SHP77 (cell line): ENCODE measurements at places on chromosomes 5 and 9.
A peak's percentile ranks its signal among the peaks of the same experiment; 100 is the strongest.

GRCh38 chr5:138233280-138233679, 20.2 kb upstream of the CDC23 start:
- no peak for DNase-seq

DNA sequence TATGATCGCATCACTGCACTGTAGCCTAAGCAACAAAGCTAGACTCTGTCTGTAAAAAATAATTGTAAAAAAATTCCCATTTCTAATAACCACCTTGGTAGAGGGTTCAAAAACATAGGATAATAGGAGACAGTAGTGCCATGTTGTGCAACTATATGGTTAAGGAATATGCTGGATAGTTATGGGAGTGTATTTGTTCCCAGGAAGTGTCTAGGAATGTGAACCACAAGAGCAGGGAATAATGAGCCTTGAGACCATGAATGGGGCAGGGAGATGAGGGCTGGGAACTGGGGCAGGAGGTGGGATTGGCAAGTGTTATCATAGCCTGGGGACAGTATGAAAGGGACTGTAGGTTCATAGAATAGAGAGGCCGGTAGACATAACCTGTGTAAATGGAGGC, 50.4 kb downstream of the RUSC2 start:
- DNase-seq: no peak

DNA sequence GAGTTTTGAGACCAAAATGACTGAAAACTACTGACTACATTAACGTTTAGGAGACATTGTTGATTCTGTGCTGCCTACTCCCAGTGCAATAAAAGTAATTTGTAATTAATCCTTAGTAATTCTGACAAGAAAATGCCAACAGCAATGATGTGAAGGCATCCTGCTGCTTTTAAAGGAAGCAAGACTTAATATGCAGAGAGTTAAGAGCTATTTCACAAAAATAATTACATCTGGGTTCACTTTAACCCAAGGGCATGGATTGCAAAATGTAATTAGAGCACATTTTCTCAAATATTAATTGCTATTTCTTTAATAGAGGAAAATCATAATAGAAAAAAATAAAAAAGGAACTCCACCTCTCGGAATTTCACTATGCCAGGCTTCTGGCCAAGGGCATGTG, 22.7 kb upstream of the TNFSF8 start:
- no peak for DNase-seq

DNA sequence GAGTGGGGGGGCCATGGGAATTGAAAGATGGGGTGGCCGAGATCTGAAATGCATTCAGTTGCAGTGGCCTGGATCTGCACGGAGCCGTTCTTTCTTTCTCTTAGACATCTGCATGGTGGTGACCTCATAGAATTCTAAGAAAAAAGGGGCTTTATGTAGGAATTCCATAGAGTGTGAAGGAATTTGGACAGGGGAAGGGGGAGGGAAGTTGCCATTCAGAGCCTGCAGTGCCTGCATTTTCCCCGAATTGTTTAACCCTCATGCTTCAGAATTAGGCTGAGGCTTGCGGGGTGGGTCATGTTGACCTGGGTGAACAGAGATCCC, 4.9 kb downstream of the NEK6 start:
- DNase-seq: no peak

DNA sequence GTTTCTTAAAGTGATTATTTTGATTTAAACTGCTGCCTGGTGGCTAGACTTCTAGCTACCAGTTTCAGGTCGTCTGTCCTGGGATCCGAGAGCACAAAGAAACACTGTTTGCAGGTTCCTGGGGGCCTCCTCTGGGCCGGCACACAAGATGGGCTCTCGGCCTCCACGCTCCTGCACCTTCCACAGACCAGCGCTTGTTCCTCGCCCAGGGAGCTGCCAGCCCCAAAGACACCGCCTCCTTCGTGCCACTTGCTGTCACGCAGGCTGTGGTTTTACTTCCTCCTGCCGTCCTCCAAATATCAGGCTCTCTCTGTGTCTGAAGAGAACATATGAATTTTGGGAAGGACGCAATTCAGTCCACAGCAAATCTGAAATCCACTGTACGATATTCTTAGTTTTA, 105.8 kb downstream of the ROR2 start:
- no peak for DNase-seq

DNA sequence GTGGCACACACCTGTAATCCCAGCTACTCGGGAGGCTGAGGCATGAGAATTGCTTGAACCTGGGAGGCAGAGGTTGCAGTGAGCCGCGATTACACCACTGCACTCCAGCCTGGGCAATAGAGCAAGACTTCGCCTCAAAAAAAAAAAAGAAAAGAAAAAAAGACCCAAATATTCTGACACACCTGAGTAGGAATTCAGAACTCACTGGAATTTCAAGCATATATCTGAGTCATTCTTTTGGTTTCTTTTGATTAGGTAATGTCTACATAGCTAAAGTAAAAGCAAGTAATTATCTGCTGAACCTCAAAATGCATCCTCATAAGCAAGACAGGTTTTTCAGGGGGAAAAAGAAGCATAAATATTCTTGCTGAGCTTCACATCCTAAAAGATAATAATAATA, 35.9 kb downstream of the ANKRD31 start:
- no peak for DNase-seq

- DNase-seq: no peak
Observed at GRCh38 chr9:115208501-115208900, 90.5 kb upstream of the TNC start.

GRCh38 chr5:6744841-6745705, 31.8 kb downstream of the TENT4A start:
- DNase-seq: no peak

DNA sequence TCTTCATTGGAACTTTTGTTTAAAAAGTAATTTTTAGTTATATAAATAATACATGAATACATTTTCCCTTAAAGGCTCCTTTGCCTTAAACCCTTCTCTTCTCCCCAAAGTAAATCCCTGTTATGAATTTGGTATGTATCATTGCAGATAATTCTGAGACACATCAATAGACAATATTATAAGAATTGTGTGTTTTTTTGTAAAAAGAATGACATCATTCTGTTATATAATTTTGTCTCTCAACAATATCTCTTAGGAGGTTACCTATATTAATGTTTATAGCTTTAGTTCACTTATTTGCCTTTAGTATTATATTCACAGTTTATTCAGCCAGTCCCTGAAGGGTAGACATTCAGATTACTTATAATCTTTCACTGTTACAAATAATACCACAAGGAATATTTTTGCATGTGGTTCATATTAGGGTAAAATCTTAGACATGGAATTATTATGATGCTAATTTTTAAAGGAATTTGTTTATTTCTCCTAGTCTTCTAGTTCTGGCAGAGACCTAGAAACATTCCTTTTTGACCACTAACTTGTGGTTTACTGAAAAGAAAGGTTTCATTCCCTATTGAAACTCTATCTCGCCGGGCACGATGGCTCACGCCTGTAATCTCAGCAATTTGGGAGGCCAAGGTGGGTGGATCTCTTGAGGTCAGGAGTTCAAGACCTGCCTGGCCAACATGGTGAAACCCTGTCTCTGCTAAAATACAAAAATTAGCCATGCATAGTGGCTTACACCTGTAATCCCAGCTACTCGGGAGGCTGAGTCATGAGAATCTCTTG, 105.6 kb downstream of the KCTD16 start:
- DNase-seq: no peak

DNA sequence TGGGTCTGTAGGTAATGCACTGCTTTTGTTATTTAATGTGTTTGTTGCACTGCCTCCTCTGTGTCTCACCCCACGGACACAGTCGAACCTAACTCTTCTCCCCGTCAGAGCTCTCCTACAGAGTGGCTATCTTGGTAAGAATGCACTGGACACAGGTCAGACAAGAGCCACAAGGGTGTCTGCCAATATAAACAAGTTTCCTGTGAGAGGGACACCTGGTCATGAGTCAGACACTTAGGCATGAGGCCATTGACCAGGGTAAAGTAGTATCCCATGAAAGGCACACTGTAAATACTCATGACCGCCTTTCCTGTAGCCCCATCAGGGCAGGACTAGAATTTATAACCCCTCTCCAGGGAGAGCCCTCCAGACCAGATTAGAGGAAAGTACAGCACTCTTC, 115.5 kb downstream of the SLC12A2 start:
- peak; percentile 60 for DNase-seq

GRCh38 chr5:64210866-64211265, 45.2 kb downstream of the RNF180 start:
- no peak for DNase-seq

- DNase-seq: no peak
Observed at GRCh38 chr9:110847671-110848070, 179.1 kb downstream of the MUSK start.

- DNase-seq: no peak
Observed at GRCh38 chr5:107698286-107698685, 27.5 kb upstream of the EFNA5 start.

DNA sequence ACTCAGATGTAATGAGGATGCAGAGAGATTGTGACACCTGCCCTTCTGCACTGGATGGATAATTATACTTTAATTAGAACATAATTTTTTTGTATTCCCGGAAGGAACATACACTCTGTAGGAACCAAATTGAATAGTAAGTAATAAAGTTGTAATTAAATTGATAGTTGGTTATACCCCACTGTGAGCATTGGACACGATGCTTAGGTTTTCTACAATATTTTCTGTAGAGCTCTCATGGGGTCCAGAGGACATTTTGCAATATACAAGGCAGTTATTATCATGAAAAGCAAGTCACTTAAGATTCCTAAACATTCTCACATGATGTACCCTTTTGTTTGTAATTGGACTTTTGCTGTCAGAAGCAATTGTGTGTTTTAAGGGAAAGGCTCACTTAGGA, 63.4 kb downstream of the DIRAS2 start:
- no peak for DNase-seq

GRCh38 chr5:139984816-139985215, 58.3 kb downstream of the NRG2 start:
- DNase-seq: no peak

DNA sequence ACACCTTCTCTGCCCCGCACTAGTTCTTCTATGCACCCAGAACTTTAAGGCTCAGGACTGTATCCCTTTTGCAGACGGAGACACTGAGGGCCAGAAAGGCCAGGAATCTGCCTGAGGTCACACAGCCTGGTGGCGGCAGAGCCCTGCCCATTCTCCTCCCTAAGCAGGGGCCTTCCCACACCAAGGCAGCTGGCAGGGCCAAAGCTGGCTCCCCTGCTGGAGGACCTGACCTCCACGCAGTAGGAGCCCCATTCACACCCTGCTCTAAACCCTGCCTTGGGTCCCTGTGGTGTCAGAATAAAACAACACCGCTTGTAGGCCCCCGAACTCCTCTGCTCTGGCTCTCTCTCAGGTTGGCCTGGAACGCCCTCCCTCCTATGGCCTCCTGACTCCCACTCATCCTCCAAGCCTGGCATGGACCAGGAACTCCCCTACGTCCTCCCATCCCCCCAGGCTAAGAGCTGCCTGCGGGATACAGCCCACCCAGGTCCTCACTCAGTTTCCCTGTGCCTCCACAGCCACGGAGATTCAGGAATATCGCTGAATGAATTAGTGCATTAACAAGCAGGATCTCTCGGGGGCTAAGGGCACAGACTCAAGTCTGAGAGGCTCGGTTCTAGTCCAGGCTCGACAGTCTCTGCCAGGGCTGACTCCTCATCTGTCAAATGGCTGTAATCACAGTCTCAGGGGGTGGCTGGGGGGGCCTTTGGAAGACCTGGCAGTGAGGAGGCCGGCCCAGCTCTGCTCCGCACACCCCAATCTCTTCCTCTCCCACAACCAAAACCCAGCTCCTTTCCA, 2.8 kb downstream of the ST6GALNAC6 start:
- DNase-seq: no peak

- no peak for DNase-seq
Observed at GRCh38 chr5:179306191-179307012, 38.9 kb downstream of the ADAMTS2 start.

- no peak for DNase-seq
Observed at GRCh38 chr5:3828761-3829160, 233.1 kb downstream of the IRX1 start.

DNA sequence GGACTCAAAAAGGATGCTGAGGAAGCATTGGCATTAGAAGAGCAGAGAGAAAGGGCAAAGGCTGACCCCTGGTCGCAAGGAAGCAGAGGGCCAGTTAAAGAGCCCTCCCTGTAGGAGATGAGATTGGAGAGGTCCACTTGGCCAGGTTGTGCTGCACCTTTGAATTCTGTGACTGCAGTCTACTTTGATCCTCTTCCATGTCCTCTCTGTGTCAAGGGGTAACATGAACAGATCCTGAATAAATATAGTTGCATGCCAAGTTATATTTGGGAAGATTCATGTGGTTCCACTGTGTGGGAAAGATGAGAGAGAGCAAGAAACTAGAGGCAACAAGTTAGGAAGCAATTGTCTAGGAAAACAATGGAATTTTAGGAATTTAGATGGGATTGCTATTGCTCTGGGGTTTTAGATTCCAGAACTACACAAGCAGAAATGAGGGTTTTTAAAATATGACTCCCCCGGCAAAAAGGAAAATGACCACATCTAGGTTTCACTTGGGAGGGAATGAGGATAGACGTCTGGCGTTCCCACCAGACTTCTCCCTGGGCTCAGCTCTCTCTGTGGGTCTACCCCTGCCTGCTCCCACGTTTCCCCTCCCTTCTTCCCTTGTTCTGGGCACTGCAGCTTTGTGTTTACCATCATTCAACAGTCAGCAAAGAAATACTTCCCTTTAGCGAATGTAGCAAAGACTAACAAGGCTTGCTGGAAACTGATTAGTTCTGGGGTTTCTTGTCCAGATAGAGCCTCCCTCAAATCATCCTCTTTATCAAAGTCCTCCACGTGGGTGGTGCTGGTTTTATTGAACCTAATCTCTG, 63.6 kb downstream of the SNX18 start:
- no peak for DNase-seq

DNA sequence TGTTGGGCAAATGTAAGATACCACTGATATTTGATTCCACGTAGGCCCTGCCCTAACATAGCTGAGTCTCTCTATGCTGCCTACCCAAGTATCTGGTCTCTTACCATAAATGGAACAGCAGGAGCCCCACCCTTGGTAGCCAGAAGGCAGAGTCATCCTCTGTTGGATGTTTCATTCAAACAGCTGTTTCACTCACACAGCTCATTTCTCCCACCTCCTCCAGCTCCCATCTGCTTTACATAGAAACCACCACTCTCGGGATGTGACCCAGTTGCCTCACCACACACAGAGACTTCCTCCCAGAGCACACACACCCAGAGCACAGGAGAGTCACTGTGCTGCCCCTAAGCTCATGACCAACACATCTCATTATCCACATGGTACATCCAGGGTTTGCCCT, 165.3 kb downstream of the TMEM167A start:
- DNase-seq: no peak

- DNase-seq: no peak
Observed at GRCh38 chr5:59051951-59052350, 469.1 kb downstream of the RAB3C start.

- no peak for DNase-seq
Observed at GRCh38 chr9:94870793-94871558, 144.5 kb downstream of the AOPEP start.

DNA sequence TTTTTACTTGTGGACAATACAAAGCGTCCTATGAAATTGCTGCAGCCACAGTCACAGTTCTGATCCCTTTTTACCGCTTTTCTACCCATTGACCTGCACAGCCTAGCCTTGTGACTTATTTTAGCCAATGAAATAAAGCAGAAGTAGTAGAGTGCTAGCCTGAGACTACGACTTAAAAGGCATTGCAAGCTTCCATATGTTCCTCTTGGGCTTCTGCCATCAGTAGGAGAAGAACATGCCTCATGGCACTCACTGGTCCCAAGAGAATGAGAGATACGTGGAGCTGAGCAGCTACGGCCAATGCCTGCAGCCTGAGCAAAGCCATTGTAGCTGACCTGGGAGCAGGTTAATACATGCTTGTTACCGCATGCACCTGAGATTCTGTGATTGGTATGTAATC, 416.6 kb upstream of the CLINT1 start:
- no peak for DNase-seq
